Cortex of kidney (tissue), 1 donor: ENCODE measurements at places on chromosomes 5 and 9.

- no peak for DNase-seq
Observed at GRCh38 chr9:128340691-128341434, 536 bp downstream of the SLC27A4 start.

GRCh38 chr5:2537378-2538145, 213.9 kb downstream of the IRX2 start:
- DNase-seq = no peak

GRCh38 chr5:62649476-62650113, 71.0 kb downstream of the LRRC70 start:
- no peak for DNase-seq

- no peak for DNase-seq
Observed at GRCh38 chr5:151708126-151708525, 21.4 kb upstream of the SPARC start.

- no peak for DNase-seq
Observed at GRCh38 chr5:133848341-133848811, 120.0 kb downstream of the C5orf15 start.

GRCh38 chr9:133351908-133352634, 4.1 kb downstream of the RPL7A start:
- no peak for DNase-seq

DNA sequence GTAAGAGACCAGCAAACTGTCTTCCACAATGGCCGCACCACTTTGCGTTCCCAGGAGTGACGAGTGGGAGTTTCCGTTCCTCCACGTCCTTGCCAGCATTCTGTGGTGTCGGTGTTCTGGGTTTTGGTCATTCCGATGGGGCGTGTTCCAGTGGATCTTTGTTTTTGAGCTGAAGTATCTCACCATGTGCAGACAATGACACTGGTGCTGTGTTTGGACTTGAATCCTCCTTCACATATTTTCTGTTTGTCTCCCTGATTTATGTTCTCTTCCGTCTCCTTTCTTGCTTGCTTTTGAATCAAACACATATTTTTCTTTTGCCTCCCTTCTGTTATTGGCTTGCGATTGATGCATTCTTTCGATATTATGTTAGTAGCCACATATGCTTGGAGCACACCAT, 60.8 kb upstream of the IRX4 start:
- no peak for DNase-seq

DNA sequence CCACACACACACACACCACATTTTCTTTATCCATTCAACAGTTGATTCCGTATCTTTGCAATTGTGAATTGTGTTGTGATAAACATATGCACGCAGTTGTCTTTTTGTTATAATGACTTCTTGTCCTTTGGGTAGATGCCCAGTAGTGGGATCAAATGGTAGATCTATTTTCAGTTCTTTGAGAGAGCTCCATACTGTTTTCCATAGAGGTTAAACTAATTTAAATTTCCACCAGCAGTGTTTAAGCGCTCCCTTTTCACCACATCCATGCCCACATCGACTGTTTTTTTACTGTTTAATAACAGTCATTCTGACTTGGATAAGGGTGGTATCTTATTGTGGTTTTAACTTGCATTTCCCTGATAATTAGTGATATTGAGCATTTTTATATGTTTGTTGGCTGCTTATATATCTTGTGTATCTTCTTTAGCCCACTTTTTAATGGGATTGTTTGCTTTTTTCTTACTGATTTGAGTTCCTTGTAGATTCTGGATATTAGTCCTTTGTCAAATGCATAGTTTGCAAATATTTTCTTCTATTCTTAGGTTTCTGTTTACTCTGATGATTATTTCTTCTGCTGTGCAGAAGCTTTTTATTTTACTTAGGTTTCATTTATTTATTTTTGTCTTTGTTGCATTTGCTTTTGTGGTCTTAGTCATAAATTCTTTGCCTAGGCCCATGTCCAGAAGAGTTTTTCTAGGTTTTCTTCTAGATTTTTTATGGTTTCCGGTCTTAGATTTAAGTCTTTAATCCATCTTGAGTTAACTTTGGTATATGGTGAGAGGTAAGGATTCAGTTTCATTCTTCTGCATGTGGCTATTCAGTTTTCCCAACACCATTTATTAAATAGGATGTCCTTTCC, 82.4 kb downstream of the SH3RF2 start:
- no peak for DNase-seq

DNA sequence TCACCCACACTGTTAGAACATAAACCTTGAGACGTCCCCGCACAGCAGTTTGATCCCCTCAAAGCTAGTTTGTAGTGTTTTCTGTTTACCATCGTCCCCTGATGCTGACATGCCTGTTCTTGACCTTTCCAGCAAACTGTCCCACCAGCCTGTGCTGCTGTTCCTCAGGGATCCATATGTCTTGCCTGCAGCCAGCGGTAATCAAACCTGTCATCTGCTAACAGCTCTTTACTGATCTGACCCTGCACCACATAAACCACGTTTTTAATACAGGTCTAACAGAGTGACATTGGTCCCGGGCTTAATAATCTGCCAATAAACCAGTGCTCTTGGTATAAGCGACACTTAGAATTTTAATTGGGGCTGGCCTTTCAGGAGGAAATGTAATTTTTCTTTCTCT, 34.7 kb downstream of the PPIC start:
- DNase-seq = no peak

DNA sequence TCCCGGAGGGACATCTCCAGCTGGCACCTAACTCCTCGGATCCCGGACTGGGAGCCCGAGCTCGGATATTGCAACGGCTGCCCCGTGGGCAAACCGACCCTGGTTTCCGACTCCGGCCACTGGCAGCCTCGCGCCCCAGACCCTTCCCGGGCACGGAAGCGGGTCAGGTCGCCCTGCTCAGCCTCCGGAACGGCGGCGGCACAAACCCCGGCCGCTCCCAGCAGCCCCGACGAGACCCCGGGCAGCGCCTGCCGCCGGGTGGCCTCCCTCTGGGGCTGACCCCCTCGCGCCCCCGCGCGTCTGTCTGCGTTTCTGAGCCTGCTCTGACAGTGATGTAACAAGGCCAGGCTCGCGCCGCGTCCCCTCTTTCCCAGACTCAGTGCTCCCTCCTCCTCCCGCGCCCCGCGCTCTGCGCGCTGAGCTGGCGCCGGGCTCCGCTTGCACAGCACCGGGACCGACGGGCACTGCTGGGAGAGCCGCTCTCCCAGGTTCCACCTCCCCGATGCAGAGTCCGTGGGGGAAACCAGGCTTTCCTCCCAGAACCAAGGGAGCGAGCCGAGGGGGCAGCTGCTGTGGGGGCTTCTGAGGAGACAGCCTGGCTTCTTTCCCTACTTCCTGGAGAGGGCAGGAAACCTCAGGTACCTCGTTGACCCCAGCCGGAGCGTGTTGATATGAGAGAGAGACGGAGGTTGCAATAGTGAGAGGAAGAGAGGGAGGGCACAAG, at the start of gene TMEM215:
TMEM215 (plus strand) TSS at position 373 of the 724 bp plus-strand sequence. CDS start 644 bp downstream, outside the sequence.
- DNase-seq = no peak

- DNase-seq = no peak
Observed at GRCh38 chr9:111301195-111301594, 28.8 kb downstream of the OR2K2 start.

- DNase-seq = no peak
Observed at GRCh38 chr5:54176066-54176830, 134.1 kb downstream of the ARL15 start.

GRCh38 chr9:76592974-76593347, 134.0 kb downstream of the GCNT1 start:
- no peak for DNase-seq

DNA sequence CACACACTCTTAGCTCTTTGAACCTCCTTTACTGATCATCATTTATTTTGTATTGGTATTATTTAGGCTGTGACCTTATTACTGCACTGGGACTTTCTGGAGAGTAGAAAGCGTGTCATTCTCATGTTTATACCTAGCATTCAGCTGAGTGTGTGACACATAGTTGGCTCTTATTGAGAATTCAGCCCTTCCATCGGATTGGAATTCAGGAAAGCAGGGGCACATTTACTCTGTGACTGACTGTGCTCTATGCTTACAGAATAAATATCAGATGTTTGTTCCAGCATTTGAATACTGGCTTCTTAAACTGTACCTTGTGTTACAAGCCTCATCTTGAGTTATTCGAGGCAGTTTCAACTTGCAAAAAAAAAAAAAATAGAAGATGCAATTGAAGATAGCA, 360.9 kb upstream of the DAP start:
- no peak for DNase-seq

DNA sequence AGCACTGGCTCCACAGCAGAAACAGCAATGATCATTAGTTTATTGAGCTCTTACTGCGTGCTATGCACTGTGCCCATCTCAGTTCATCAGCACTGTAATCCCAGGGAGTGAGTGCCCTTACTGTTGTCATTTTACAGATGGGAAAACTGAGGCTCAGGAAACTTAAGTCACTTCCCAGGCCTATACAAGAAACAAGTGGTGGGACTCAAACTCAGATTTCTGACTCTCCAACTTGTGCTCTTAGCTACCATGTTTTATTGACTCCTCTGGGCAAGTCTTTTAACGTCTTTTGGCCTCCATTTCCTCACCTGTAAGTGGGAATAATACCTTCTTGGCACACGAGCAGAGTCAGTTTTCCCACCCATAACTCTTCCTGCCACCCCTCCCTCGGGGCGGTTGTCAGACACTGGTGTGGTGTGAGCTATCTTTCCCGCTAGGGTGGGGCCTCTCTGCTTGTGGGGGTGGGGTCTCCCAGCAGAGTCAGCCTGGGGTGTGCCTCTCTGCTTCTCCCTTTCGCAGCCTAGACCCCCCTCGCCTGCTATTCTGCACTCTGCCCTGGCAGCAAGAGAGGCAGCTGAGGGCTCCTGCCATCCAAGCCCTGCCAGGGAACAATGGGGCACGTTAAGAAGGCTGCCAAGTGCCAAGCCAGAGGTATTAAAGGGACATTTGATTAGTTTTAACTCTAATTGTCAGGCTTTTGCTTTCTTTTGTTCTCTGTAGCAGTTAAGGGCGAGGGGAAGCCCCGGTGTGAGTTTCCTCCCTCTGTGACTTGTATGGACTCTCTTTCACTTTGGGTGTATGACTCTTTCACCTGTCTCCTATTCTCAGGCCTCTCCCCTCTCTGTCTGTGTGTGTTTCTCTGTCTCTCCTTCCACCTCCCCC, 12.1 kb downstream of the GALNT10 start:
- no peak for DNase-seq

DNA sequence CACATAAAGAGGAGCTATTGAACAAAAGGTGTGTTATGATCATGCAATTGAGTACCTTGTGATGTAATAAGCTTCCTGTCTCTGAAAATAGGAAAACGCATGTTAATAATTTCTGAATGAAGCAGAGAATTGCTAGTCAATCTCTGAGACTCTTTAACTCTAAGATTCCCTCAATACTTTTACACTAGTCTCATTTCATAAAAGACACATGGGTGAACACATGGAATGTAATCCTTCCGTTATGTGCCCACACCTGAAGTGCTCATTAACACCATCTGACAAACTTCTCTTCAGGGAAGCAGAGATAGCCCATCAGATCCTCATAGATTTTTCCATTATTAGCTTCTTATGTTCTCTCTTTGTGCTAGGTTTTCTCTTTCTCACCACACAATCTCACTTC, 182.4 kb downstream of the TLR4 start:
- DNase-seq = no peak

DNA sequence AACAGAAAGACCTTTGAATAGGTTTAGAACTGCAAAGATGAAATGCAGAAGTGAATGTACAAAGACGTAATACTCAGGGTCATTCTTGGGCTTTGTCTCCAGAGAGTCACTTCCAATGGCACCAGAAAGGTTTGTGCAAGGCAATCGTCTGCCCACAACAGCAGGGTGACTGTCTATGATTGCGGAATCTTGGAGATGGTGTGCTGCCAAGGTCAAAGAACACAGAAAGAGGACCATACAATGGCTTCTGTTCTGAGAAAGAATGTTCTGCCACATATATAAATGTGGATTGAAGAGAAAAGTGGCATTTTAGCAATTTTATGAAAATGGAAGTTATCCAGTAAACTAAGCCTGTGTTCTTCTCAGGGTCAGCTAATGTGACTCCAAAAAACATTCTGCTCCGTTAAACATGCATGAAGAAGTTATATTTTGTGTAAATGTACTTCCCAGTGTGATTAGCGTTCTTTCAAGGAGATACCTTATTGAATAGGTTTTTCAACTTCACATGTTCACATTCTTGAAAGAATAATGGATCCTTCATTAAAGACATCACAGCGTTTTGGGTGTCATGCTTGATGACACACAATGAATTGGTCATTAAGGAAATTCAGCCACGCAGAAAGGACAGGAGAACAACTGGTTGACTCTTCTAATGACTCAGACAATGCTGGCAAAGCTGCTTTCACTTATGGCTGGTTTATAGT, 73.4 kb upstream of the CDH6 start:
- DNase-seq = no peak

- no peak for DNase-seq
Observed at GRCh38 chr5:3217771-3218495, 377.7 kb upstream of the IRX1 start.

GRCh38 chr9:124242331-124243194, 15.2 kb upstream of the NEK6 start:
- DNase-seq = no peak

DNA sequence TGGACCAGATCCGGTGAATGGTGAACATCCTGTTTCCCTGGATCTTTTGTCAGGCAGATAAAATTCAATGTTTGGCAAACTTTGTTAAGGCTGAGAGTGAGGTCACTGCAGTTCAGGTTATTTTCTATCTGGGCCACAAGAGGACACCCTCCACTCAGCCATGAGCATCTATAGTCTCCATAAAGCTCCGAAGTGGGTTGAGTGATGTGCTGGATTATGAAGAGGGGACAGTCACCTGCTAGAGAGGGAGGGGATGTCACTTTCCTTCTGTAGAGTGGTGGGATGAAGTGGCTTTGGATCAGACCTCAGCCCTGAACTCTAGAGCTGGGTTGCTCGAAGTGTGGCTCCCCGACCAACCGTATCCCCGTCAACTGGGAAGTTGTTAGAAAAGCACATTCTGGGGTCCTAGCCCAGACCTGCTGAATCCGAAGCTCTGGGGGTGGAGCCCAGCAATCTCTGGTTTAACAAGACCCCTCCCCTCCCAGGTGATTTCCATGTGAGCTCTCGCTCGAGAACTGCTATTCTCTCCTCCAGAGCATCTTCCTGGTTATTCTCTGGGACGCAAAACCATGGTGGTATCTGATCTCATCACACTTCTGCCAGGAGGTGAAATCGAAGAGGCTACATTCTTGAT, 31.8 kb upstream of the FGF1 start:
- no peak for DNase-seq

GRCh38 chr5:59276917-59277372, 616.6 kb downstream of the PDE4D start:
- no peak for DNase-seq

DNA sequence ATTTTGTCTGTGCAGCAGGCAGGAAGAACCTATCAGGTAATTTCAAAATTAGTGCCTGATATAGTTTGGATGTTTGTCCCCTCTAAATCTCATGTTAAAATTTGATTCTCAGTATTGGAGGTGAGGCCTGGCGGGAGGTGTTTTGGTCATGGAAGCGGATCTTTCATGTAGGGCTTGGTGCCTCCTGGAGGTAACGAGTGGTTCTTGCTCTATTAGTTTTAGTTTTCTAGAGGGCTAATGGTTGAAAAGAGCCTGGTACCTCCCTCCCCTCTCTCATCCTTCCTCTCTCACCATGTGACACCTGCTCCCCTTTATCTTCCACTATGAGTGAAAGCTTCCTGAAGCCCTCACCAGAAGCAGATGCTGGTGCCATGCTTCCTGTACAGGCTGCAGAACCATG, 106.3 kb downstream of the DRD1 start:
- no peak for DNase-seq
